ENCODE measurements at places on chromosomes 6 and 20. TPM values are rescaled to one million over a fixed set of nuclear protein-coding genes. Genes with fewer than 3 reads are reported as not detected.
A peak's percentile ranks its signal among the peaks of the same experiment; 100 is the strongest.

DNA sequence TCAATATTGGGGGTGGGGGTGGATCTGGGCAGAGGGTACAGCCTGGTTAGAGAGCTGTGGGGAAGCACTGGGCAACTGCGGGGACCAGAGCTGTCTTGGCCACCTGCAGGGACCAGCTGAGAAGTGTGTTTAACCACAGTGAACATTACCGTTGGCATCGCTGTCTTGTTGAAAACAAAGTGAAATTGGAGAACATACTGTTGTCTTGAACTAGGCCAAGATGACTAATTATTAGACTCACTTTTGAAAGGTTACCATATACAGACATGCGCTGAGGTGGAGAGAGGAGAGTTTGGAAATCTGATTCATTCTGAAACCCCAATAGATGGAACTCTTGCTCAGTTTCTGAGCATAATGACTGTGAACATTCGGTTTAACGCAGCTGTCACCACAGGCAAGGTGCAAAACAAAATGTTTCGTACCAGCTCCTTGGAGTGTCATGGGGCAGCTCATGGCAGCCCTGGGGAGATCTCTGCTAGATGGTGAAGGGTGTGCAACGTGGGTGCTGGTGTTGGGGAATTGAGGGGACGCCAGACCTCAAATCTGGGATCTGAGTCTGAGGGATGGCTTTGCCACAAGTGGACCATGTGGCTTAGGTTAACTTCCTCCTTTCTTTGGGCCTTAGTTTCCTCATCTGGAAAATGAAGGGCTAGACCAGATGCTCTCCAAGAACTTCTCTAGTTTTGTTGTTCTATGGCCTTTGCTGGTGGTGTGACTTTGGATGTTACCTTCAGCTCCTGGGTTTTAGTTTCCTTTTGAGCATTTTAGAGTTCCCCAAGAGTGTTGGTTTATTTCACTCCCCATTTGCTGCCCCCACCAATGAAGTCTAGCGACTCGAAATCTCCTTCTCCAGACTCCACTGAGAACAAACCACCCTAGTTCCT, 24.6 kb upstream of the GTSF1L start:
- no peak for DNase-seq

GRCh38 chr6:139917951-139918630, 543.6 kb upstream of the CITED2 start:
- no peak for DNase-seq

DNA sequence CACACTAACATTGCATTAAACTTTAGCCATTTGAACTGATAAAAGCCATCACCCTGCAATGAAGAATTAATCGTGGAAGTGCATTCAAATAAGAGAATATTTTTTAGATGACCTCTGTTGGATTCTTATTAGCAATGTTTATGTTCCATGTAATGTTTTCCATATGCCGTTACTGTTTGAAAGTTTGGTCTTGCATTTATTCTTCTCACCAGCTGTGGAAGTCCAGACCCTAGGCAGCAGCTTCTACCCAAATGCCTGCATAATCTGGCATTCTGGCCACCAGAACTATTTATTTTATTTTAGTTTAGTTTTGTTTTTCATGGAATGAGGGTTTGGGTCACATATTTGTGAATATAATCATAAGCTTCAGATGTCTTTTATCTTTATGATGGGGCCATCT, 140.4 kb downstream of the SAMD5 start:
- DNase-seq, result no peak

- DNase-seq, result no peak
Observed at GRCh38 chr20:54113566-54113965, 43.2 kb upstream of the BCAS1 start.

GRCh38 chr20:1377984-1378734, 14.7 kb downstream of the FKBP1A start:
- DNase-seq, result no peak

DNA sequence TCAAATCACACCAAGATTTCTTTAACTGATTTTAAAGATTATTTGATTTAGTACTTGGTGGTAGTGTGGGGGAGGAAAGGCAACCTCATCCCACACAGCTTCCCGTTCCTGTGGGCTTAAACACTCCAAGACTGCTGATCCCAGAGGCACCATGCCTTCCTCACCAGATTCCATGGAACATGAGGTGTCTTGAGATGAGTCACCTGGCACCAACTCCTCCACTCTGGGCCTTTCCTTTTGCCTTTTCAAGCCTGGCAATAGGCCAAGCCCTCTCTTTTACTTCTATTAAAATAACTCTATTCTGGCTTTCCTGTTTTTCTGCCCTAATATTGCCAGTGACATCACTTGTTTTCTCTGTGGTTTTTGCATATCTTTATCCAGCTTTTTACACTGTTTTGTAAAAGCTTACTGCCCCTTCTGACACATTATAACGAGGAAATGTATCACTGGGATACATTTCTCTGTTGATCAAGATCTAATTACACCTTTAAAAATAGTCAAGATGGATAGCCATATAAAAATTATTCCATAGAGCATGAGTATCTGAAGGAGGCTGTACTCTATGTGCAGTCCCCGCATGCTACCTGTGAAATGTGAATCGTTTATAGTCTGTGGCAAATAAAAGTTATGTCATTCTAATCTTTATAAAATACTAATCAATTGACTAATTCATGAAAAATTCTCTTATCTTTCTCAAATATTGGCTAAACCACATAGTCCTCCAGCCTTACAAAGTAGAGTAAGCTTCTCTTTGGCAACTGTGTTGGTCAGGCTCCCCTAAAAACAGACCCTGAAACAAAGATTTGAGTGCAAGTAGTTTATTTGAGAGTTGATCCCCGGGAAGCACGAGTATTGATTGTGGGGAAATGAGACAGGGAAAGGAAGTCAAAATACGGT, 257.8 kb upstream of the KCNQ5 start:
- peak; percentile 56 for DNase-seq

DNA sequence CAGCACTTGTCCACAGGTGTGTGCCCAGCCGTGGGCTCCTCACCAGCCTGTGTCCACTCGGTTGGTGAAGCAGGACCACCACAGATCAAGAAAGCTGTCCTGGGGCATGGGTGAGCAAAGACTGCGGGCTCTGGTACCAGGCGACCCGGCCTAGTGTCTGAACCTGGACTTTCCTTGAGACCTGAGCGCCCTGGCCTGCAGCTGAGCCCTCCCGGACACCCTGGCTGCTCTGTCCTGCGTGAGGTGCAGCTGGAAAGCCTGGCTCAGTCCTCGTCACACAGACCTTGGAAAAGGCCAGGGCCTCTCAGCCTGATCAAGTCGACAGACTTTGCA, 201.2 kb upstream of the THBS2 start:
- DNase-seq, result no peak

The SLC12A5 gene
- total RNA-seq, result 0.94 TPM

The CBLN4 gene
- total RNA-seq, result 0.54 TPM

All from aorta (tissue), 5 donors.